Activated CD4-positive, alpha-beta T cell treated with anti-CD3 and anti-CD28 coated beads, Interleukin-2, amount 10 ng/mL, durations not matched to agents 7 days and 5 days (primary cell): ENCODE measurements at places on chromosomes 2 and 18. TPM values are rescaled to one million over a fixed set of nuclear protein-coding genes. Genes with fewer than 3 reads are reported as not detected.

- DNase-seq: no peak
These were observed 82.0 kb downstream of the DCDC2C start for GRCh38 chr2:3785220-3785889.

Gene ELP2
- 63.3 TPM for total RNA-seq

- DNase-seq: no peak
These were observed 21.4 kb upstream of the RHOB start for GRCh38 chr2:20425371-20425881.

GRCh38 chr2:101016-101415 lies 54.7 kb upstream of the FAM110C start:
- no peak for DNase-seq

DNA sequence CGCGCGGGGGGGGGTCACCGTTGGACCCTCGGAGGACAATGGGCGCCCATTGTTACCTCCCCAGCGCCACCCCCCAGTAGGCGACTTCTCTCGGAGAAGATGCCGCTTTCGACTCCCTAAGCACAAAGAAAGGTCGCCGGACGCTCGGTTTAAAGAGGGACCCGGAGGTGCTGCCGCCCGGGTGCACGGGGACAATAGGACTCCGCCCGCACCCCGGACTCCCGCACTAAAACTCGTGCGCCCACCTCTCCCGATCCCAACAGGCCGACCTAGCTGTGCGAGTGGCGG lies 318 bp upstream of the CDC42EP3 start:
- DNase-seq: no peak

- DNase-seq: no peak
These were observed 22.4 kb upstream of the CD28 start for GRCh38 chr2:203683932-203684556.

DNA sequence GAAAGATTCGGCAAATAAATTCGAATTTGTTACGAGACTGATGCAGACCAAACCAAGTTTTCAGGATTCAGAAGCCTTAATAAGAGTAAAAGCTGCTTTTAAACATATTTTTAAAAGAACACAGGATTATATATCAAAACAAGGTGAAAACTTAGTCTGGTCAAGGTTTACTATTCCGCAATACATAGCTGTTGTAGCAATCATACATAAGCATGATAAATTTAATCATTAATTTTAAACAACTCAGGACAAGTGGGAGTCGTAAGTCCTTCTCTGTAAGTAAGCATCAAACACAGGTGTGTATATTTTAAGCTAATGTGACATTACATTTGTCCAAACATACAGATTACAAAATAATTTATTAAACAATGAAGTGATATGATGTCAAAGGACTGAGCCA lies 57.7 kb downstream of the PUM2 start:
- DNase-seq: no peak

Gene RGPD6
- 7.7 TPM for total RNA-seq

Gene GCG
- total RNA-seq: not detected

DNA sequence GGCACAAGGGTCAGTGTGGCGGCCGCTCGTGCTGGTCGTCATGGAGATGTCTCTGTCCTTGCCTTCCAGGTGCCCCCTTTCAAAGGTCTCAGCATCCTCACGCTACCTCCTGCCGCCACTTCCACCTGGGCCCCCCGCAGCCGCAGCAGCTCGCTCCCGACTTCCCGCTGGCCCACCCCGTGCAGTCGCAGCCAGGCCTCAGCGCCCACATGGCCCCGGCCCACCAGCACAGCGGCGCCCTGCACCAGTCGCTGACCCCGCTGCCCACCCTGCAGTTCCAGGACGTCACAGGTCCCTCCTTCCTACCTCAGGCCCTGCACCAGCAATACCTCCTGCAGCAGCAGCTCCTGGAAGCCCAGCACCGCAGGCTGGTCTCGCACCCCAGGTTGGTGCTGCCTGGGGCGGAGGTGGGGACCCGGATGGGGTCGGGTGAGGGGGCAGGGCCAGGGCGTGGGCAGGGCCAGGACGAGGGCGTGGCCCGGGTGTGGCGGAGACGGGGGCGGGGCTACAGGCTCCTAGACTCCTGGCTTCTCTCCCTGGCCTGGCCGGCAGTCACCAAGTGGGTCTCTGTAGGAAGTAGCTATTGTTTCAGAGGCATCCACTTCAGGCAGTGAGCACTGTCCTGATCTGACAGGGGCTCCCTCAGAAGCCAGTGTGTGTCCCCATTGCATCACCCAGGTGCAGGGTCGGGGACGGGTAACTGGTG lies 223.7 kb downstream of the LOXHD1 start:
- no peak for DNase-seq

DNA sequence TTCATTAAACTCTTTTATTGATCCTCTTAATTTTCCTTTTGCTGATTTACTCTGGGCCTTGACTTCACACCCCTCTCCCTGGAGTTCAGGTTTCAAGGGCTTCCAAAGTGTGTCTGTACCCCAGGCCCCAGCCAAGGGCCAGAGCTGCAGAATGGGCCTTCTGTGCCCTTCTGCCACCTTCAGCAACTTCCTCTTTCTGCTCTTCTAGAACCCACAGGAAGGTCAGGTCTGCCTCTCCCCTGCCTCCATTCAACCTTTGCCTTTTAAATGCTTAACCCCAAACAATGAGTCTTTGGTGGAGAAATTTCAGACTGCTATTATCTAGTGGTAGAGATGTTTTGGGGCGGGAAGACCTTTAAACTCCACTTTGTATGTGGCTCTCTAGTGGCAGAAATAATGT lies 63.1 kb downstream of the TSN start:
- DNase-seq: no peak
